Vagina (tissue), 2 donors: ENCODE measurements at places on chromosomes 3 and 15.

DNA sequence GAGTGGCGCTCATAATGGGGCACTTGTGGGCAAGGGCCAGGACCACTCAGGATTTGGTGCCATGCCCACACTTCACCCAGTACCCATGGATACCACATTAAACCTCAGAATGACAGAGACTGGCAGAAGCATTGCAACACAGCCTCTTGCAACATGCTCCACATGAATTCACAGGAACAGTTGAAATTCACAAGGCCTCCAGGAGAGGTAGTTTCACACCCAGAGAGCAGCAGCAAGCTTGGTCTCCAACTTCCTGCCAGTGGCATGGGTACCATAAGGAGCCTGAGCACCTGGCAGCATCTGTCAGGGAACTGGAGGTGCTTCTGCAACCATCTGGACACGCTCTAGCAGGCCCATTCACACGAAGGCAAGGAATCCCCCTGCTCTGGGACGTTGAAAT lies 101.0 kb downstream of the OSBPL10 start:
- no peak for DNase-seq

- DNase-seq, result no peak
Measured at GRCh38 chr3:853489-853888, 239.3 kb upstream of the CNTN6 start.

GRCh38 chr15:98009169-98009568 lies 48.7 kb downstream of the ARRDC4 start:
- no peak for DNase-seq

GRCh38 chr15:42153874-42154211 lies 2.6 kb downstream of the PLA2G4F start:
- DNase-seq, result no peak

- DNase-seq, result no peak
Measured at GRCh38 chr3:46955157-46955556, 21.4 kb downstream of the CCDC12 start.

GRCh38 chr3:197371591-197372046 lies 73.2 kb upstream of the DLG1 start:
- DNase-seq, result no peak

- no peak for DNase-seq
Measured at GRCh38 chr15:61226361-61227256, 2.5 kb downstream of the RORA start.

DNA sequence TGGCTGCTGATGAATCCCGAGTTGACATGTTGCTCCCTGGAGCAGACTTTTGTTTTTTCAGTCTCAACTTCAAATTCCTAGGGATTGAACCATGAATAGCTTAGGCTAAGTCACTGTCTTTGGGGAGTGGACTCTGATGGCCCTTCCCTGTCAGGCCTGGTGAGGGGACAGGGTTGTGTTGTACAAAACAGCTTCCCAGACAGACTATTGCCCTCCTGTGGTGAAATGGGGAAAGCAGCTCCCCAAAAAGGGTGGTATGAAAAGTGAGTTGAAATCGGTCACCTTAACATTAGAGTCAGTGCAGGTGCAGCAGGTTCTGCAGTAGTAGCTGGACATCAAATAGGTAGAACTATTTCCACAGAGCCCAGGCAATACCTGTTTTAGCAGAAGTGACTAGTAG lies 775.6 kb downstream of the ROBO2 start:
- DNase-seq, result no peak

DNA sequence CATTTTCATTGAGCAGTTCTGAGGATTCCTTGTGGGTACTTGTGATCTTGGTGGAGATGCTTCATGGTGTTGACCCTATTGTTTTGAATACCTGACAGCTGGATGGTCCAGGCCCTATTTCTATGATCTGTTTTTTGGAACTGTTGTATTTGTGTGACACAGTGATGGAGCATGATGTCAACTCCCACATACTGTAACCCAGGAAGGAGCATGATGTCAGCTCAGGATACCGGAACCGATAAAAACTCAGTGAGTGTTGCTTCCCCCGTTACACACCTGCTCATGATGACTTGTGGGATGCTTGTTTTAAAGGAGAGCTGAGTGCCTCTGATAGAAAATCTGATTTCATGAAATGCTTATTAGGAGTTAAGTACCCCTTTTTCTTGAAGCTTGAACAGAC lies 45.1 kb downstream of the ZBTB38 start:
- DNase-seq, result no peak

- DNase-seq, result peak; percentile 40
Measured at GRCh38 chr3:25582242-25582641, 82.5 kb downstream of the TOP2B start.

DNA sequence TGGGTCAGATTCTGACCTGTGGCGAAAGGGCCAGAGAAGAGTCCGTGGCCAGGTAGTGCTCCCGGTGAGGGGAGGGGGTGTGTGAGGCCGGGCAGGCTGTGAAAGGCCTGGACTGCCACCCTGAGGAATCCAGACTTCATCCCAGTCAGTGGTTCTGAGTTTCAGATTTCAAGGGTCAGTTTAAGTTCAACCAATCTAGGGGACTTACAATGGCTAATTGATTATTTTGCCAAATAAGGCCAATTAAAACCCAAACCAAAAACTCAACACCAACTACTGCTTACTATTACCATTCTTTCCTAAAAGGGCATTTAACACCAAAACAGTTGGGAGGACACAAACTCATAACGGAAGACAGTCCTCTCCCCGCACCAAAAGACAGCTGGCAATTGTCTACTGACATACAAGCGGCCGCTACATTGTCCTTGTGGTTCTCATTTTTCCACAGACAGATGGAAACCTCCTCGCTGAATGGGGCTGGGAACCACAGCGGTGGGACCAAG lies 30.5 kb downstream of the TMEM44 start:
- DNase-seq, result no peak

GRCh38 chr3:184314700-184315542 lies 515 bp downstream of the EIF4G1 start:
- DNase-seq, result no peak

GRCh38 chr3:127800508-127800907 lies 21.8 kb downstream of the MGLL start:
- no peak for DNase-seq

DNA sequence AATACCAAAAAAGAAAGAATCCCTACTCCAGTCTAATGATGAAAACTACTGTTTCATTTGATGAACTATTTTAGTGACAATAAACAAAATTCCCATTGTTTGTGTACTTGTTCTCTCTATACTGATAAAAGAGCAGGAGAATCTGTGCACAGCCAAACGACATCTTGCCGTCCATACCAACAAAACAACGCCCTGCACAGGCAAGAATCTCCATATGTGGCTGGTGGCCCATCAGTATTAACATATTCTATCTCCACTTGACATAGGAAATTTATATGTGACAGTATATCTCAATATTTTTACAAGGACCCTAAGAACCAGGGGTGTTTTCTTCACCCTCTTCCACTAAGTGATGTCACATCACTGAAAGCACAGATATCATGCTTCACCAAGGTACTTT lies 279.5 kb downstream of the ULK4 start:
- DNase-seq, result no peak

GRCh38 chr3:102301155-102301880 lies 133.5 kb upstream of the ZPLD1 start:
- DNase-seq, result no peak

DNA sequence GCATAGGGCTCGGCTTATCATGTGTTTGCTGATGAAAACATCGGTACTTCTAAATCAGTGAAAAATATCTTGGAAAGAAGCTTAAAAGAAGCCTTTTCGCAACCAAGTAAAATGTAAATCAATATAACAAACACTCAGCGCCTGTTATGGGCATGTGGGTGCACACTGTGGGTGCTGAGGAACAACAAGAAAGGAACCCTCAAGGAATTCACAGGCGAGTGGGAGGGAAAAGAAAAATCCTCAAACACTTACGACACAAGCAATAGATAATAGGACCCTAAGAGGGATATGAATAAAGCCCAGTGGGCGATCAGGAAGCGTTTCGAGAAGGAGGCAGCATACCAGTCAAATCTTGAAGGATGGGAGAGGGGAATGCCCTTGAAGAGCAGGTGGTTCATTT lies 21.9 kb downstream of the GLDN start:
- no peak for DNase-seq

DNA sequence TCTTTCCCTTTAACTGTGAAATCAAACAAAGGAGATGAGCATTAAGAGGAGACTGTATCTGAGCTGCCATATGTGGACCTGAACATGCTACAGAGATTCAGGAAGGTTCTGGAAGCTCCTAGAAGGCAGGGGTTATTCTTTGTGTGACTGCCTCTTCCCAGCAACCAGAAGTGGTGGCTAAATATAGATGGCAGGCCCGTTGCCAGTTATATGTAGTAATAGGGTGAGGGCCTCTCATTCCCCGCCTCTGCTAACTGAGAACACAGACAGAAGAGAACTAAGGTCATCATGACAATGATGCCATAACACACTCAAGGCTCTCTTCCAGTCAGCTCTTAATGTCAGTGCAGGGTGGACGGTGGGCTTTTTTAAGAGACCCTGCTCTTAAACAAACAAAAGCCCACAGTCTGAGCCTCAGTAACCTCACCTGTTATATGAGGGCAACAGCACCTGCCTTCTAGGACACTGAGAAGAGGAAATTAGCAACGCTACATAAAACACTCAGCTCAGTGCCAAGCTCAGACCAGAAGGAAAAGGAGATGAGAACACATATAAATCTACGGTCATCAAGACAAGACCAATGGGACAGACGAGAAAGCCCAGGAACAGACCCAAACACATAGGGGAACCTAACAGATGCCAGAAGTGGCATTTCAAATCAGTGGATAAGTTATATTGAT lies 22.3 kb downstream of the CFAP92 start:
- DNase-seq, result no peak

DNA sequence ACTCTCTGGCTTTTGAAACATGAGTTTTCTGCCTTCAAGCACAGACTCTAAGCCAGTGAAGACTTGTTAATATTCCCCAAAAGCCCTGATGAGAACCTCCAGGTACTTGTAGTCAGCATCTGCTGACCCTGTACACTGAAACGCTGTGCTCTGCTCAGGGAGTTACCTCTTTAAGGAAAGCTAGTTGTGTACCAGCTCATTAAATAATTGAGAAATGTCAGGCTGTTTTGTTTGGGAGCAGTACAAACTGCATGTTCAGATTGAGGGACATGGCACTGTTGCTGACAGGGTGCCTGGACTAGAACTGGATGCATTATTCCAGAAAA lies 21.7 kb downstream of the UPK1B start:
- DNase-seq, result no peak

- no peak for DNase-seq
Measured at GRCh38 chr15:75114327-75114726, 87.4 kb upstream of the C15orf39 start.

DNA sequence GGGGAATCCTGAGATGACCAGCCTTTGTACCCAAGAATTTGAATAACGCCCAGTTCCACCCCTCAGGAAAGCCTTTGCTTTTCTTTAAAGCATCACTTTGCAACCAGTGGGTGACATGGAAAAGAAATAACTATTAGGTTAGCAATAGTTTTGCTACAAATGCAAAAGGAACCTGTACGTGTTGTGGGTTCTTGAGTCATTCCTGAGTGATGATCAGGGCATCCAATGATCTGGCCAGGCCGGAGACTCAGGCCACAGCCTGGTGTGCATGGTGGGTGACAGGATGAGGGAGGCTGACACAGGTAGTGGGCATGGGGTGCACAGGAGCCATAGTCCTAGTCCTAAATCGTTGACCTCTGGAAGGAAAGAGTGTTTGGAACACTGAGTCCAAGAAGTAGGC lies 321.4 kb upstream of the IL12A start:
- DNase-seq, result no peak

DNA sequence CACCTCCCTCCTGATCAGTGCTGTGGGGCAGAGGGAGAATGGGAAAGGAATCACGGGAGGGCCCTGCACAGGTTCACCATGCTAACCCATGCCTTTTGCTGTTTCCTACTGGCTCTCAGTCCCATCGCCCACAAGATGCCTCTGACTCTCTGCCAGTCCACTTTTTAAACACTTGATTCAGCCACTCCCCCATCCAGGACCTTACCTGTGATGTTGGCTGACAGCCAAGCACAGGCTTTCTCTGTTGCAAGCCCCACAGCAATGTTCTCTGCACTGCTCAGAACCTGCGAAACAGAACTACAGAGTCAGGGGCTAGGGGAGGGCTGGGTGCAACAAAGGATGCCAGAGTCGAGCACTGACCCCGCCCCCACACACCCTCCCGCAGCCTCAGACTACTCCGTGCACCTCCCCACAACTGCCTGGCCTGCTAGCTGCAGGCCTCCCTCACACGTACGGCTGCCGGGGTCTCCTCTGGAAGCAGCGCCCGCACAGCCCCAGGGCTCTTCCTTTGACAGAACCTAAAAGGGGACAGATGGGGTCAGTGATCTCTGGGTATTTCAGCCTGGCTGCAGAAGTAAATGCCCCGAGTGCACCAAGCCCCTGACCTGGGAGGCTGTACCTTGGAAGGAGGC lies 9.1 kb downstream of the CDAN1 start:
- no peak for DNase-seq
